Activated T-cell treated with anti-CD3 and anti-CD28 coated beads, Interleukin-2, amount 50 U/mL, for 48 hours (primary cell): ENCODE measurements at places on chromosomes 6 and 20.

- DNase-seq = no peak
Observed at GRCh38 chr6:151847064-151847463, 39.6 kb downstream of the ESR1 start.

- DNase-seq = no peak
Observed at GRCh38 chr6:132190097-132190814, 211.0 kb downstream of the MOXD1 start.

DNA sequence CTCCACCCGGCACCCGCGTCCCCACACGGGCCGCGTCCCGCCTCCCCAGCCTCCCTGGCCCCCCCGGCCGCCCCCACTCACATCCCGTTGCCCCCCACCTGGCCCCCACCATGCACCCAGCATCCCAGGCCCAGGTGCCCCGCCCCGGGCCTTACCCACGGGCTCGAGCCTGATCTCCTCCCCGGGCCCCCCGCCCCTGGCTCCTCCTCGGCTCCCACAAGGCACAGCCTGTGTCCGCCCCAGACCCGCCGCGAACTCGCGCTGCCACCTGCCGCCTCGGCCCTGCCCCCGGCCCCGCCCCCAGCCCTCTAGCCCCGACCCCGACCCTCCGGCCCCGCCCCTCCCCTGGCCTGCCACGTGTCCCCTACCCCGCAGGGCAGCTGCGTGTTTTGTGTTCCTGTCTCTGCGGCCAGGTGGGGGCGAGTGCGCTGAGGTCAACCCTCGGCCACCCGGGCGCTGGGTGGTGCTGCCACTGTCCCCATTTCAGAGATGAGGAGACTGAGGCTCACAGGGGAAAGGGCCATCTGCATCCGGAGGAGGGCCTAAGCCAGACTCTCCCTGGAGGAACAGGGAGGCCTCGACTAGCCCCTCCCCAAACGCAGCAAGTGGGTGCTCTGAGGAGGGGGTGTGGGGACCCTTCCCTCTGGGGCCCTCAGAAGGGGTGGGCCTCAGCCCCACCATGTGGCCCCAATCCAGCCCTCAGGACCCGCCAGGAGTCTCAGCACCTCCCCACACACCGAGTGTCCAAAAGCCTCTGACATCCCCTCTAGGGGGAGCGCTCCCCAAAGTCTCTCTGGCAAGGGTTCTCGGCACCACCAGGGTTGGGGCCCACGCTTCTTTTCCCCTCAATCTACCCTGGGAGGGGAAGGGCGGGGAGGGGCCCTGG lies 99.8 kb downstream of the TAF4 start:
- DNase-seq = no peak

GRCh38 chr6:79494841-79495240 lies 42.4 kb downstream of the LCA5 start:
- DNase-seq = no peak

DNA sequence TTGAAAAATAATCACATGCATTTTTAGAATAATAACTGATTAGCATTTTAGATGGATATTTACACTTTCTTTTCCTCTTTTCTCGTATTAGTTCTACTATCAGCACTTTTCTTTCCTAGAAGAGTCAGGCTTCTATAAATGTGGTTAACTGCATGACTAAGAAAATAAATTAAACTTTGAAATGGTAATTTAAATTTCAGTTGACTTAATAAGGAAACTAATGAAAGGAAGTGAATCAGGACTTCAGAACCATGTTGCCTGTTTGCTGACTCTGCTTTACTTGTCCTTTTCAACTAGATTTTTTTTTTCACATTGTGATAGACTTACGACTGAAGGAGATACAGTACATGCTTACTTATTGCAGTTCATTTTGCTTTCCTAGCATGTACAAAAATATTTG lies 1258.2 kb upstream of the EYS start:
- no peak for DNase-seq

DNA sequence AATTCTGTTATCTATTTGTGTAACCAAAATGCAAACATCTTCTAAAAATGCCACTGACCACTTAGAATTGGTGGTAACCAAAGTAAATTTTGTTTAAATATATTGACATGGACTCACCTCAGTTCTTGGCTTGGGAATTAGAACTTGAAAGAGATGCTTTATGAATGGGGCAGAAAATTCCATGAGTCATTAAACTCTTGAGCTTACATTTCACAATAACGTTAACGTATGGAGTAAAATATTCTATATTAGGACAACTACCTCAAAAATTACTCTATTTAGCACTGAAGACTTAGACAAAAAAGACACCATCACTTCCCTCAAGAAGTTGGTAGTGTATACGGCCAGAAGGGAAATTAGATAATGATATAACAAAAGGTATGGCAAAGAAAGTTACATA lies 752.2 kb upstream of the MARCKS start:
- no peak for DNase-seq
